CD4-positive, alpha-beta memory T cell (primary cell): ENCODE measurements at places on chromosomes 1 and 21. TPM values are rescaled to one million over a fixed set of nuclear protein-coding genes. Genes with fewer than 3 reads are reported as not detected.

The TGFBR3 gene
- polyA plus RNA-seq = 34.5 TPM

The CACYBP gene
- 226 TPM for polyA plus RNA-seq

The FAM177B gene
- not detected for polyA plus RNA-seq

The MTARC1 gene
- polyA plus RNA-seq = not detected

The SNAP47 gene
- 53.6 TPM for polyA plus RNA-seq

The LHX8 gene
- not detected for polyA plus RNA-seq

The CACHD1 gene
- polyA plus RNA-seq = not detected

The TRPM2 gene
- polyA plus RNA-seq = 0.37 TPM

The EFCAB14 gene
- polyA plus RNA-seq = 117 TPM

The TSACC gene
- 0.32 TPM for polyA plus RNA-seq

The CFAP126 gene
- polyA plus RNA-seq = not detected

The CLCNKA gene
- polyA plus RNA-seq = not detected

The RGS13 gene
- not detected for polyA plus RNA-seq

The VANGL2 gene
- not detected for polyA plus RNA-seq

The CELF3 gene
- polyA plus RNA-seq = not detected

The TTC3 gene
- 36.4 TPM for polyA plus RNA-seq

The NGF gene
- polyA plus RNA-seq = not detected

The SPRR2G gene
- not detected for polyA plus RNA-seq

The LPAR3 gene
- polyA plus RNA-seq = 2.4 TPM

The AP4B1 gene
- polyA plus RNA-seq = 8.9 TPM
